ENCODE measurements at places on chromosomes 5 and 9.
A peak's percentile ranks its signal among the peaks of the same experiment; 100 is the strongest.

DNA sequence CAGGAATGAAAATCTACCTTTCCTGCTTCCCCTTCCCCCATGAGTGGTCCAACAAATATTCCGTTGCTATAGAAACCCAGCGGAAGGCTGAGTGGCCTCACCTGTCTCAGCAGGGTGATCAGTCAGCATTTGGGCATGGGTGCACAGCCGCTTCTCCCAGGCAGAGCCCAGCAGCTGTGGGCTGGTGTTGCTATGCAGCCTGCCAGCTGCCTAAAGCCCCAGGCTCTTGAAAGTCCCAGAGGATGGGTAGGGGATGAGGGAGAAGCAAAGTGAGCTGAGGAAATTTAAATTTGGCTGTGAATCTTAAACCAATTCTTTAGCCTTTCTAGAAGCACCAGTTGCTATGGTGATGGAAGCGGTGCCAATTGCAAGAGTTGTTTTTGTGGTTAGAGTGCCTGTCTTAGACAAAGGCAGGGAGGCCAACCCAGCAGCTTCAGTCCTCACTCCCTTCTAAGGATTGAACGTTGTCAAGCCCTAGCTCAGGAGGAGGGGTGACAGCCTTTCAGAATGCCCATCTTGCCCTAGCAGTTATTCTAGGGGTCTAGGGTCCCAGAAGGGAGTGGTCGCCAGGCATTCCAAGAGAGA is 151.5 kb upstream of the PITX1 start:
- peak; percentile 59 for DNase-seq

GRCh38 chr9:137152844-137153405 is 14.0 kb downstream of the GRIN1 start:
- DNase-seq, result no peak

GRCh38 chr9:35311891-35312639 is 150.3 kb downstream of the UNC13B start:
- DNase-seq, result no peak

DNA sequence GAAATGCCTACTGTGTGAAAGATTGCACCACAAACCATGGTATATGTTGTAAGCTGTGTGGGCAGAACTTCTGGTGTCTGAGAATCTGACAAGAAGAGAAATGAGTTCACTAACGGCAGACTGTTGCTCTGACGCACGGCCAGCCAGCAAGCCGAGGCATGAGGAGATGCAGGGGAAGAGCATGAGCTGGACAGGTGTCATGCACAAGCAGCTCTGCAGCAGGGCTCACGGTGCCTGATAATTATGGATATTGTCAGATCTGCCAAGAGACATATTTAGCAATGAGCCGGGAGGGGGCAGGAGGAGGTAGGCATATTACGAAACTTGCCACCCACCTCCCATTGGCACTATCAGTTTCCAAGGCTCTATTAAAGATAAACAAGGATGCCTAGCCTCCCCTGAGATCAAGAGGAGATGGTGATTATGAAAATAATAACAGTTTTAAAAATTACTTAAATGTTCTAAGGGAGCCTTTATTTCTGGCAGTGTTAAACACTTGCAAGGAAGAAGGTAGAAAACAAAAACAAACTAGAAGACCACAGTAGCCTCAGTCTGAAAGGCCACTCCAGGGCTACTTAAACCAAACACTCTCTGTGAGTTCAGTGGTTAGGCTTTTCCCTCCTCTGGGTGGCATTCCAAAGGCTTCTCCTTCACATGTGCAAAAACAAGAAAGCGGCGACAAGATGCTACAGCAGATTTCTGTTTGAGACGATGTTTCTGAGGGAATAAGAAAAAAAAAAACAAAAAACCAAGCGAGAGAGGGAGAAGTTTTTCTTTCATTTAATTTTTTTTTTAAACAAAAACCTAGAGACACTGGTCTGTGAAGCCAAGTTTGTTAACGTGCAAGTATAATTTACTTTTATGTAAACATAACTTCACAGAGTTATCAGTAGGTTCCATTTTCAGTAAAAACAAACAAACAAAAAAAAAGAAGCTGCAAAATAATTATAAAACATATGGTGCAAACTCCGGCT is 339.5 kb downstream of the BNC2 start:
- DNase-seq, result no peak

- DNase-seq, result no peak
Measured at GRCh38 chr5:142353071-142353472, 28.3 kb upstream of the SPRY4 start.

DNA sequence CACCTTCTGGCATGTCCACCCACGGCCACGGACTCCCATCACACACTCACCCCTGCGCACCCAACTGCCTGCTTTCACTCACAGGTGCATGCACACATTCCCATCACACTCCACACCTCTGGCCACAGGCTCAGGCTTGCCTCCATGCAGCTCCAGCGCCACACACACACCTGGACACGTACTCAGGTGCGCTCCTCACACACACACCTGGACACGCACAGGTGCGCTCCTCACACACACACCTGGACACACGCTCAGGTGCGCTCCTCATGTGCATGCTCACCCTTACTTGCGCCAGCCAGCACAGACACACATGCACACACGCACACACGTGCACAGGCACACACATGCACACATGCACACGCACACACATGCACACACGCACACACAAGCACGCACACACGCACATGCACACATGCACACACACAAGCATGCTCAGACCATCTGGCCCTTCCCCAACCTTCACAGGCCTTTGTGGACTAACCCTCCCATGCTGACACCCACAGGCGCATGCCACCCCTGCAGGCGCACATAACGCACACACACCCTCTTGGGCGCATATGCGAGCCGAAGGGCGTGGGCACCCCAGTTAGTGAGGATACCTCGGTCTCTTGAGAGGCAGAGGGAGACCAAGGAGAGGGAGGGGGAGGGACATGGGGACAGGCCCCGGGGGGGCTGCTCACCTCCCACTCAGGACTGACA is 8.3 kb downstream of the GRIN1 start:
- DNase-seq, result no peak

- DNase-seq, result no peak
Measured at GRCh38 chr5:38921174-38921573, 75.4 kb downstream of the OSMR start.

DNA sequence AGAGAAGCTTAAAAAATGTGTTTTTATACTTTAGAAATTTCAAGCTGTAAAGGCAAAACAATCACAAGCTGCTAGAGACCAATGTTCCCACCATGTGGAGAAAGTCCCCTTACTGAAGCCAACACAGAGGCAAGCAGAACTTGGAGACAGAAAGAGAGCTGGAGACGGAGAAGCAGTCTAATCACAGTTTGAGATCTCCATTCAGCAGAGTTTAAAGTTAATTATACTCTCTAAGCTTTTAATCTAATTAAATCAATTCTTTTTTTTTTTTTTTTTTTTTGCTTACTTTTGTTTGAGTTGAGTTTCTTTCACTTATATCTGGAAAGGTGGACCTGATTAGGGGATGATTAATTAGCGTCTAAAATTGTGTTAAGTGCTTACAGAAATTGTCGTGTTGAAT is 1534.3 kb downstream of the MAT2B start:
- DNase-seq, result no peak

DNA sequence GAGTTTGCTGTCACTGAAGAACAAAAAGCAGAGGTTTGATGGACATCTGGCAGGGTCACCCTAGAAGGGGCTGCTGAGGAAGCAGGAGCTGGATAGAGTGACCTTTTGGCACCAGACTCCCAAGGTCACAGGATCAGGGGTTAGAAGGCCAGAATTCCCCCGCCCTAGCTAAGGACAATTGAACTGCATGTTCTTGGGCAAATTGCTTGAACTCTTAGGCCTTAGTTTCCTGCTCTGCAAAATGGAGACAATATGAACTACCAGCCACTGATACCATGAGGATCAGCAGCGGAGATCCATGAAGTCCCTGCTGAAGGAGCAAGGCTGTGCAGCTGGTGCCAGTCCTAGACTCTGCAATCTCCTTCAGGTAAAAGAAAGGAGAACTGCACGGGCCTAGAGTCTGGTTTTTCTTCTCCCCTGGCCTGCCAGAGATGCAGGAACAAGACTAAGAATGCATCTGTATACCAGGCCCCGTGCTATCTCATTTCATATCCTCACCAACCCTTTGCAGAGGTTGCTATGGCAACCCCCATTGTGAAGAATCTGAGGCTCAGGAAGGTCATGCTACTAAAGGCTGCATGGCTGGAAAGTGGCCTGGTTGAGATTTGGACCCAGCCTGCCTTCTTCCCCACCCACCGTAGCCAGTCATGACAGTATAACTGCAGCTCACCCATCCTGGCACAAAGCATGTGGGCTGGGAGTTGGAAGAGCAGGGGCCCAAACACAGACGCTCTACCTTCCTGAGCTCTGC is 33.7 kb downstream of the CAMK2A start:
- no peak for DNase-seq

DNA sequence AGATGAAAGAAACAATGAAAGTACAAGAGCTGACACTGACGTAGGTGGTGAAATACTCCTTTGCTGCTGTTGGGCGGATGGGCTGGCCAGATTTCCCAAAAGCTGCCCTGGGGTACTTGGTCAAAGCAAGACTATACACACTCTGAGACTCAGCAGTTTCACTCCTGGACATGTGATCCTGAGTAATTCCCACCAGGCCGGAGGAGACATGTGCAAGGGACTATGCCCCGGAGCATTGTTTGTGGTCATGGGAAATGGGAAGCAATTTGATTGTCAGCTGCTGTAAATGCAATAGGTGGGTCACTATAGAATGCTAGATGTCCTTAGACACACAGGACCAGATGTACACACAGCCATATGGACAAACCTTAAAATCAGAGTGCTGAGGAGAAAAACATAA is 116.1 kb downstream of the DCP2 start:
- no peak for DNase-seq

GRCh38 chr5:141691286-141691866 is 9.3 kb upstream of the ARAP3 start:
- no peak for DNase-seq

- DNase-seq, result no peak
Measured at GRCh38 chr9:109482391-109482916, 15.7 kb downstream of the PTPN3 start.

GRCh38 chr5:81629986-81630385 is 120.9 kb downstream of the SSBP2 start:
- DNase-seq, result no peak

GRCh38 chr5:138132543-138132942 is 6.7 kb downstream of the NME5 start:
- DNase-seq, result no peak
